ENCODE measurements at places on chromosomes 6 and 20.

DNA sequence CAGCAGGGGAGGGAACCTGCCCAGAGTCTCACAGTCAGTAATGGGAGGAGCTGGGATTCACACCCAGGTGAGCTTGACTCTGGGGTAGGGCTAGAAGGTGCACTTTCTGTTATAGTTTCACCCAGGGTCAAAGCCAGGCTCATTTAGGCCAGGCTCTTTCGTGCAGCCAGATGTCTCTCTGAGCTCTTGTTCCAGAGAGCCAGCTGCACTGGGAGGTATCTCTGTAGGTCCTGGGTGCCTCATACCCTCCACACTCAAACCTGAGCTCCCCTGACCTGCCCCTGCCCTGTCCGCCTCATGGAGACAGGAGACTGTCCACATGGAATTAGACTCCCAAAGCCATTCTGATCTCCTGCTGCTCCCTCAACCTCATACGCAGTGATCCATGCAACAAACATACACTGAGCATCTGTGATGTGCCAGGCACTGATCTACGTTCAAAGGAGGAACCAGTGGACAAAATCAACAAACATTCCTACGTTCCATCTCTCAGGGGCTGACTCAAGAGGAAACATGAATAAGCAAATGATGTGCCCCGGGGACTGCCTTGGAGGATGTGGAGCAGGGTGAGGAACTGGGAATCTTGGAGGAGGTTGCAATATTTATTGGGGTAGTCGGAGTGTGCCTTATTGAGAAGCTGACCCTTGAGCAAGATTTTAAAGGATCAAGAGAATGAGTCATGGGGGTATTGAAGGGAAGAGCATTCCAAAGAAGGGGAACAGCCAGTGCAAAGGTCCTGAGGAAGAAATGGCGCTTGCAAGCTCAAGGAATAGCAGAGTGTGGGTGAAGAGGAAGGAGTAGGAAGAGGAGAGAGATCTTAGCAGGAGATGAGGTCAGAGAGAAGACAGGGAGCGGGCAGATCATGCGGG lies 71.3 kb upstream of the TOX2 start:
- no peak for DNase-seq

DNA sequence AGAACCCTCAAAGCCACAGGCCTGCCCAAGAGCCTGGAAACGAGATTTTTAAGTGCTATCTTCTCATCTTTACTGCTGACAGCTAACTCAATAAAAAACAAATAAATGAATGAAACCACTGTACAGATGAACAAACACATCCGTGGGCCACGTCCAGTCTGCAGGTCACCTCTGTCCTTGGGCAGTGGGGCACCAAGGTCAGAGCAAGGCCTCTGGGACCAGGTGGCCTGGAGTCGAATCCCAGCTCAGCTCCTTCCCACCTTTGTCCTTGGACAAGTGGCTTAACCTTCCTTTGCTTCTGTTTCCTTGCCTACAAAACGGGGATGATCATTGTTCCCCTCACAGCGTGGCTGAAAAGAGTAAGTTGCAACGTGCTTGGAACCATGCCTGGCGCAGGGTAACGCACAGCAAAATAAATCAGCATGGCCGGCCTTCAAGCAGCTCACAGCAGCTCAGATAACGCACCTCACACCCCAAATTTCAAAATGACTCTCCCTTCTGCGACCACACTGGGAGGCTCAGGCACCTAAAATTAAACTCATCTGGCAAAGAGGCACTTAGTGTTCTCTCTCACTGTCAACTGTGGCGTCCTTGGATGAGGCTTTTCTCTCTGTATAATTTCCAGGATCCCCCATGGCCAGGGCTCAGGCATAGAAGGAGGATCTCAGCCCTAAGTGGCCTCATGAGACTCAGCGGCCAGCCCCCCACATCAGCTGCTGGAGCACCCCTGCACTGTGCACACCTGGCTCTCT lies 35.7 kb downstream of the RRBP1 start:
- DNase-seq: no peak

GRCh38 chr20:37205794-37206193 lies 26.4 kb upstream of the MROH8 start:
- DNase-seq: no peak

DNA sequence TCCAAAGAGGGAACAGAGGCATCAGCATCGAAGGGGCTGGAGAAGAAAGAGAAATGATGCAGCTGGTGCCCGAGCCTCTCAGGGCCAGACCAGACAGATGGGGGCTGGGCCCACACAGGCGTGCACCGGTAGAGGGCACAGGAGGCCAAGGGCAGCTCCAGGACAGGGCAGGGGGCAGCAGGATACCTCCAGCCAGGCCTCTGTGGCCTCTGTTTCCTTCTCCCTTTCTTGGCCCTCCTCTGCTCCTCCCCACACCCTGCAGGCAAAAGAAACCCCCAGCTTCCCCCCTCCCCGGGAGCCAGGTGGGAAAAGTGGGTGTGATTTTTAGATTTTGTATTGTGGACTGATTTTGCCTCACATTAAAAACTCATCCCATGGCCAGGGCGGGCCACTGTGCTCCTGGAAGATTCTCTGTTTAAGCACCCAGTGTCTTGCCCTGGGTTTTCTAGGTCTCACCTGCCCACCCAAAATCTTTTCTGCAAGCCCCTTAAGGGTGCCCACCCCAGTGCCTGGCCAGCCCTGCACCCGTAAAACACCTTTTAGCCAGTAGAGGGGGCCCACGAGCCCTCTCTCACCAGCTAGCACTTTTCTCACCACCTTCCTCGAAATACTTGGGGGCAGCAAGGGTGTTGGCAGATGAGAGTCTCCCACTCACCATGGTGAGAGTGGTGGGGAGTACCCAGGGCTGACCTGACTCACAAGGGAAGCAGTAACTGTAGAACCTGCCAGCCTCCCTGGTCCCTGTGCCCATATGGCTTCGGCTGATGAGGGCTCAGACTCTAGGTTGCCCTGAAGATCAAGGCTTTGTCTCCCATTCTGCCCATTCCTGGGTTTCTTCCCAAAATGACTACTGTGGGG lies 35.7 kb upstream of the ID1 start:
- DNase-seq: no peak

DNA sequence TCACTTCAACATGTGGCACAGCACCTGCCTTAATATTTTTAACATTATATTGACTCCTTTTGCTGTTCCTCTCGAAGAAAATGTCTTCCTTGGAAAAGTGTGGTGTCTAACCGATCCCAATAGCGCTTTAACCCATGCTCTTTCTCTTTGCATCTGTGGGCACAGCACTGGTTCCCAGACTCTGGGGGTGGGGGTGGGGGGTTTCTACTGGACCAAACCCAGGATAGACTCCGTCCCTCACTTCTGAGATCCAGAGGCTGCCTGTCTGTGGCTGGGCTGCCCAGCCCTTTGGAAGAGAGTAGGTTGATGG lies 3.9 kb upstream of the ZNF292 start:
- DNase-seq: no peak

GRCh38 chr6:22247916-22248482 lies 48.8 kb downstream of the PRL start:
- DNase-seq: no peak

DNA sequence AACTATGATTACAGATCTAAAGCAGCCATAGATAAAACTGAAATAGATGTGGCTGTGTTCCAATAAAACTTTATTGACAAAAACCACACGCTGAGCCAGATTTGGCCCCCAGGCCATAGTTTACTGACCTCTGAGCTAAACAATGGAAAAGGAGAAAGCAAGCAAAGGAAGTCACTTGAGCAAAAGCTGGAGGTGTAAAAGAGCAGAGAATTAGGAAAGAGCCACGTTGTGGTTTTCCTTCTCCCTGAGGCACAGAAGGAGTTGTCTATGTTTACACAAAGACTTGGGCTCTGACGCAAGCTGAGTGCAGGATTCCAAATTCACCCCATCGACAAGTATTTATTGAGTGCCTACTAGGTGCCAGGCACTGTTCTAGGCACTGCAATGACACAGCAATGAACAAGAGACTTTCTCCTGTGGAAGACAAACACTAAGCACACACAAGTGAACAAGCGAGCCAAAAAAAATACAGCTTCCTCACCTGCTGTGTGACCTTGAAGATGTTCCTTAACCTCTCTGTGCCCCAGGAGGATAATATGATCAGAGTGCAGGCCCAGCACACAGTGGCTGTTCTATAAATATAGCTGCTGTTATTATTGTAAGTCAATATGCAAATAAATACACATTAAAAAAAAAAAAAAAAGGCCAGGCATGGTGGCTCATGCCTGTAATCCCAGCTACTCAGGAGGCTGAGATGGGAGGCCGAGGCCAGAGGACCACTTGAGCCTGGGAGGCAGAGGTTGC lies 75.4 kb upstream of the PTPN1 start:
- DNase-seq: no peak

DNA sequence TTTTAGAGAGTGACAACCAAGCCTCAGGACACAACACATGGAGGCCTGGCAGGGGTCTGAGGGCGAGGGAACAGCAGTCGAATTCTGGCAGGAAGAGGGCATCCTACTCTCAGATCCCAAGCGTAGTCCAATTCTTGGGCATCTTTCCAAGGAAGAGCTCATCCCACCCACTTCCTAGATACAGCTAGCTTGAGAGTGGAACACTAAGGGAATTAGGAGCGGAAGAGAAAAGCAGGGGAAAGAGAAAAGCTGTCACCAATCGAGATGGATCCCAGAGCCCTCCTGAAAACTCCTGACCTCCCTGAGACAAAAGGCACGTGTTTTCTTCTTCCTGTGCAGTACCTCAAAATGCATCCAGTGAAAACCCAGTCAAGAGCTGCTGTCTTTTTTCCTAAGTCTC lies 67.1 kb downstream of the GFOD1 start:
- no peak for DNase-seq

DNA sequence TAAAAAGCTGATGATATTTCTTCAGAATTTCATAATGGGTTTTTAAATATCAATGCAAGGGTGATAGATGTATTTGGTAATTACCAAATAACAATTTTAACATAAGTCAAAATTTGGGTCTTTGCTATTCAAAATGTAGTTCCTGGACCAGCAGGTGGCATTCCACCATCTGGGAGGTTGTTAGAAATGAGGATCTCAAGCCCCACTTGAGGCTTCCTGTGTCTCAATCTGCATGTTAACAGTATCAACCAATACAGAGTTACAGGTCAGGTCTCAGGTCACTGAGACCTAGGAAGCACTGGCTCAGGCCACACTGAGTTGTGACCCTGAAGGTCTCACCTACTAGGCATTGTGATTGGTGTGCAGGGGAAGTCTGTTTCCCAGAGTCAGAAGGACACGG lies 57.2 kb upstream of the MTRF1L start:
- DNase-seq: no peak

GRCh38 chr20:11712639-11713160 lies 205.0 kb upstream of the BTBD3 start:
- no peak for DNase-seq

- no peak for DNase-seq
Measured at GRCh38 chr6:42423244-42423643, 28.5 kb downstream of the TRERF1 start.

DNA sequence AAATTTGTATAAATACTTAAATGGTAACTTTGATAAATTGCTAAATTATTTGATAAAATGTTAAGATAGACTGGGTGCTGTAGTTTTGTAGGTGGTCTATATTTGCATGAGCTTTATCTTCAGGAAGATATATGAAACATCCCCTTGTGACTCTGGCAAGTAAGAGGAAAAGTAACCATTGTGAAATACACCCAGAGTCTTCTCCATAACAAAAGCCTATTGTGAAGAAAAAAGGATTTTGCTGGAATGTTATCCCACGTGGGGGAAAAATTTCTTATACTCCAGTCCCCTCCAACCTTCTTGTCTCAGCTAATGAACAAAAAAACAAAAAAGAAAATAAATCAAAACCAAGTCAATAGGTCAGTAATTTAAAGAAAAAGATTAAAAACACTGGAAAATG lies 600.7 kb downstream of the HDGFL1 start:
- DNase-seq: no peak

- DNase-seq: no peak
Measured at GRCh38 chr6:33853736-33854135, 49.9 kb upstream of the MLN start.

DNA sequence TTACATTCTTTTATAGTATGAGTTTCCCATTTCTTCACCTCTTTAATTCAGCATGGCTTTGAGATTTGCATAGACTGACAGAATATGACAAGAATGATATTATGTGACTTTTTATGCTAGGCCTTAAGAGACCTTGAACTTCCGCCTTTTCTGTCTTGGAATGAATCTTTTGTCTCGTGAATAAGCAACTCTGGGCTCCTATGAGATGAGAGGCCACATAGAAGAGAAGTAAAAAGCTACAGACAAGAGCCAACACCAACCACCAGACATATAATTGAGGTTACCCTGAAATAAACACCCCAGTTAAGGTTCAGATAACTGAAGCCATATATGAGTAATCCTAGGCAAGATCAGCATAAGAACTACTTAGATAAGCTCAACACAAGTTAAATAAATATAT lies 600.8 kb downstream of the MEI4 start:
- no peak for DNase-seq

DNA sequence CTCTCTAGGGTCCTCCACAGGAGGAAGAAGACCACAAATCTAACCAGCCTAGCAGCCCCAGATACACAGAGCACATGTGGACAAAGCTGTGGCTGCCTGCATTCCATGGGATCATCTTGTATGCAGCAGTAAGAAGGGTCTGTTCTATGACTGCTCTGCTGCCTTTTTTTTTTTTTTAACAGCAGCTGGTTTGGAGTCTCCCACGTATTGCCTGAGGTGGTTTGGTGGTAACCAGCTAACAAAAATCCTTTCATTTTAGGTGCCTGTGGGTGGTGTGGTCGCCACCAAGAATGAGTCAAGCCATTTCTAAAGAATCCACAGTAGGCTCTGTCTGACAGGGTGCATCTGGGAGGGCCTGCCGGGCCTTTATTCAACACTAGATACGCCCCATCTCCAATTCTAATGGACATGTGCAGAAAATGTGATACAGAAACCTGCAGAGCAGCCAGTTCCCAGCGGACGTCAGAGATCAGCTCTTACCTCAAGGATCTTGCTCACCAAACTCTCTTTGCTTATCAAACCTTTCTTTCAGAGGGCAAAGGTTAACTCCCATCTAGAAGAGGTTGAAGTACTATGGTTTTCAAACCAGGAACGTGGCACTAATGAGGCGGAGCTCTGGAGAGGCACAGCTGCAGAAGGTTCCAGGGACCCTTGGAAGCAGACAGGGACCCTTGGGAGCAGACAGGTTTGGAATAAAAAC lies 32.0 kb downstream of the GNAS-AS1 start:
- no peak for DNase-seq

DNA sequence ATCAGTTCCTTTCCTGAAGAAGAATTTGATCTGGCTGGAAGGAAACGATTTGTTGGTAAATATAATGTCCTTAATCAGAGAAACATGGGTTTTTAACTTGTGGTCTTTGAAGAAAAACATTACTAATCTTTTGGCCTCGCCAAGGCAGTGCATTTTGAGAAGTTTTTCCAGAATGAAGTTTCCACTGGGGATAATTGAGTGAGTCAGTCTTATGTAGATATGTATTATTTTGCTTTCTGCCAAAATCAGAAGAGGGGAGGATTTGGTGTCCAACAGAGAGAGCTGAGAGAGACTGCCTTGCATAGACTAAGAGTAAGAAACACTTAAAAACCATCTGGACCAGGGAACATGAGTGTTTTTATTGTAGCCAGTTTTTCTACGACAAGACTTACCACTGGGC lies 79.9 kb downstream of the FNDC1 start:
- no peak for DNase-seq

GRCh38 chr20:12173347-12174012 lies 255.8 kb downstream of the BTBD3 start:
- no peak for DNase-seq

- DNase-seq: no peak
Measured at GRCh38 chr20:40848526-40848925, 159.5 kb upstream of the MAFB start.

GRCh38 chr6:157323255-157323965 lies at the start of gene TMEM242:
TMEM242 (minus strand) TSS chr6:157323519; CDS start chr6:157323499, 20 bp downstream.
- DNase-seq: no peak

All from esophagus squamous epithelium (tissue), 5 donors.